Activated CD8-positive, alpha-beta memory T cell treated with anti-CD3 and anti-CD28 coated beads for 4 hours (primary cell): ENCODE measurements at places on chromosomes 5 and 9.

- DNase-seq: no peak
These were observed 16.1 kb upstream of the TMED7 start for GRCh38 chr5:115641948-115642347.

DNA sequence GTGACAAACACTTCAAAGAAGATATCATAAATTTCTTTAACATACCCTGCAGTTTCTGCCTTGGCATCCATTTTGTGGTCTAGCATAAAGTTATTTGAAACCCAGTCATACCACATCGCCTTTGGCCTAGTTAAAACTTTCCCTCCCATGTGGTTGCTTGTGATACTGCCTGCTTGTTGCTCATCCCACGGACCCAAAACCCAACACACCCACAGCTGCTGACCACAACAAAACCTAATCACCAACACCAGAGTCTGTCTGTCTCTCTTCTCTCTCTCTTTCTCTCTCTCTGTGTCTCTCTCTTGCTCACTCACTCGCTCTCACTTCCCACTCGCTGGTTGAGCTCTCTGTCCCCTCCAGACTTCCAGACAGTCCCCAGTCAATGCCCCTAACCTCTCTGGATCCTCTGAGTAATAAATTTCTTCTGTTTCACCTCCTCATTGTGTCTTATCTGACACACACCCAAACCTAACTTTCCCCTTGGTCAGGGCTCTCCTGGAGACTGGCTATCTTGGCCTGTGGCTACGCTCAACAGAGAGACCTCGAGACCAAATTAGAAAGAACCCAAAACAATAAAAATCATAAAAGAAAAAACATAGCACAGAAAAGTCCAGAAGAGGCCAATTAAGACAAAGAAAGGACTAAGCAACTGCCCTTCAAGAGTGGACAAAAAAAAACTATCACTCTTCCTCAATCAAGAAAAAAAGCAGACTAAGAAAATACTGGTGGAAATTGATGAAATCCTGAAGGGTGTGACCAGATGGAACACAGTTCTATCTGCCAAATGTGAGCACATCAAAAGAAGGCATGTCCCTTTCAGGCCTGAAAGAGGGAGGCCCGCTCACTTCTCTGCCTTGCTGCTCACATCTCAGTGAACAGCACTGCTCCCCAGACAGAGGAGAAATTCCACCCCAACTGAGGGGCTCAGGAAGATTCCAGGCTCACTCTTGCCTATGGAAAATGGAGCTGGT lies 41.5 kb downstream of the TTLL11 start:
- no peak for DNase-seq

GRCh38 chr9:95090871-95091577 lies 226.5 kb downstream of the FANCC start:
- DNase-seq: no peak

DNA sequence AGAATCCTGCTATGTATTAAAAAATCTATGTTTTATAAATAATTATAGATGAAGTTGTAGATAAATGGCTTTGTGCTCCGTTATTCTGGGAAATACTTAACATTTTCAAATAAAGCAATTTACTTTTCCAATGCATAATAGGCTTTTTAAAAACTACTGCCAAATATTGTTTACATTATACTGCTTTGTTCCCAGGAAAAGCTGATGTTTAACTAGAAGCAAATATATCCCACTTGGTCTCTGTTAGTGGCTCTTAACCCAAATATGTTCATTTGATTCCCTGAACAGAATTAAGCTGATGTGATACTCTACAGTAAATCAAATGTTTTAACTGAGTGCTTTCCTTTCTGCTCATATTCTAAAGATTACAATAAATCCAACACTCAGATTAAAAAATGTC lies 326.3 kb downstream of the SLCO4C1 start:
- DNase-seq: no peak

GRCh38 chr9:69066955-69067354 lies 31.4 kb downstream of the FXN start:
- DNase-seq: no peak
